ENCODE measurements at places on chromosomes 3 and 15.

GRCh38 chr15:38208779-38209178 is 43.9 kb upstream of the SPRED1 start:
- no peak for DNase-seq

GRCh38 chr15:97747342-97747741 is 213.2 kb upstream of the ARRDC4 start:
- no peak for DNase-seq

- DNase-seq = no peak
These were observed 11.1 kb downstream of the GRM2 start for GRCh38 chr3:51717947-51718346.

- no peak for DNase-seq
These were observed 75.0 kb downstream of the SMAD6 start for GRCh38 chr15:66777054-66777453.

DNA sequence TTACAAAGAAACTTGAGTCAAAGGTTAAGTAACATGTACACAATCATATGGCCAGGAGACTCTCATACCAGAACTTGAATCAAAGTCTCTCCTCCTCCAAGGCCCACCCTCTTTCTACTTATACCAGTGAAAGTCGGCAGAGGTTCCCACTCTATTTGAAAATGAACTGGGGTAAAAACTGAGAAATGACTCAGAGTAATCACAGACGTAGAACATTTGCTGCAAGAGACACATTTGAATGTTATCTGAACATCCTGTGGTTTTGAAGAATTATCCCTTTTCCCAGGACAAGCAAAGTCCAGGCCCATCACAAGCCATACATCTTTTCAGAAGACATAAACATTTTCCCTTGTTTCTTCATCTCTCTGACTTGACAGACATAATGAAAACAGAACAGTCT is 55.8 kb downstream of the SHOX2 start:
- peak; percentile 25 for DNase-seq

DNA sequence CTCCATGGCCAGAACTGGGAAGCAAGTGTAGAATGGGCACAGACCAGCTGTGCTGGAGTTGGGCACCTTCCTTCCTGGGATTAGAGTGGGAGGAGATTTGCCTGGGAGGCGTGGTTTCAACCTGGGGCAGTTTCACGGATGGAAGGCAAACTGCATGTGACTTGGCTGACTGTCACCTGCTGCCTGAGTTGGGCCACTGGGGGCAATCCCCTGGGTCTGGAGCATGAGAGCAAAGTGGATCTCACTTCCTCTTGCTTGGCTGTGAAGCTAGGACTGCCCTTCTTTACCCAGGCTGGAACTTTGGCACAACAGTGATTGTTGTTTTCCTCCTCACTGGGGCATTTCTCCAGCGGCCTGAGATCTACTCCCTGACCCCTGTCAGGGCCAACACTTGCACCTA is 1247.0 kb upstream of the EPHA6 start:
- DNase-seq = no peak

All from adipocyte (in vitro differentiated cells).